Stimulated activated CD4-positive, alpha-beta T cell treated with anti-CD3 and anti-CD28 coated beads, Interleukin-15, amount 100 ng/mL, for 24 hours (primary cell): ENCODE measurements at places on chromosomes 2 and 18.

DNA sequence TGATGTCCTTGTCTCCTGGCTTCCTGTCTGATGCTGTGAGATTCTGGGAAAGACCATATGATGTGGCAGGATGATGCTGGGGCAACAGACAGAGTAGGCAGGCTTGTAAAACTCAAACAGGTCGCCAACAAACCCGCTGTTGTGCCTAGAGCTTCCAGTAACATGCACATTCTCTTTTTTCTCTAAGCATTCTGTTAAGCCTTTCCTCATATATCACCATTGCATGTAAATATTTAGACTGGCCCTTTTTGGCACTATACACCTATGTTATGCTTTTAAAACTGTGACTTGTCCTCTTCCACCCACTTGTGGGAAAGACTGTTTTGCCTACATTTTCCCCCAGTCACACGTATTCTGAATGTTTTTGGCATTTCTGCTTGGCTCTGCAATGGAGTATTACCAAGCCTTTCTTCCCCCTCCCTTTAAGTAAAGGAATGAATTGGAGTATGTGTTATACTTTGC, 250.4 kb upstream of the TANK start:
- DNase-seq: no peak

- no peak for DNase-seq
These were observed 27.6 kb upstream of the ZEB2 start for GRCh38 chr2:144547494-144547893.

GRCh38 chr2:199602896-199603717, 145.4 kb upstream of the SATB2 start:
- DNase-seq: no peak

DNA sequence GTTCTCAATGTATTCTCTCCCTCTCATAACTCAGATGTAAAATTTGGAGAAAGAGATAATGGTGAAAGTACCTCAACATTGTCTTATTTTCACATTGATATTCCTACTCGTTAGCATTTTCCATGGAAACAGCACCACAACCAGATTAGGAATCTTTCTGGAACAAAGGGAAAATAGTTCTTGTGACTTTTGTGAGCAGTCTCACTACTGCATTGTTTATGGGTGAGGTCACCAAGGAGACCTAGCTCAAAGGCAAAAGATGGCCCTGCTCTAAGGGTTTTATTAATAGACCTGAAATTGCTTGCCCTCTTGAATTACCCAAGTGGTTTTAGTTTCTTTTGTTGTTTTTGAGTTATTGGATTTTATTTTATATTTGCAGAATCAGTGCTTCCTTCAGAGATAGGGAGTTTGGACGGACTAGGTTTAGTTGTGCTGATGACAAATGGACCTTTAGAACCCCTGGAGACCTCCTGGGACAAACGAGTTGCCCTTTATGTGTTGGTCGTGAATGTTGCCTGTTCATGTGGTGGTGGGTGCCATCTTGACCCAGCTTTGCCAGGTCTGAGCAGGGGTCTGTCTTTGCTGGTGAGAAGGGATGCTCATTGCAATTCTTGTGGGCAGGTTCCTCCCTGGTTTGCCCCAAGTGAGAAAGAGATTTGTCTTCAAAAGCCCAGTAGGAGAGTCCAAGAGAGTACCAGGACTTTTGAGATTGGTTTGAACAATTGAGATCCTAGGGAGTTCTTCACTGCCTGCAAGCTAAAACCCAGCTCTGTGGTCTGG, 58.1 kb downstream of the INPP4A start:
- DNase-seq: no peak

GRCh38 chr2:229818230-229818629, 103.6 kb downstream of the TRIP12 start:
- DNase-seq: no peak

- DNase-seq: no peak
These were observed 1.4 kb downstream of the MYO7B start for GRCh38 chr2:127536707-127537541.

DNA sequence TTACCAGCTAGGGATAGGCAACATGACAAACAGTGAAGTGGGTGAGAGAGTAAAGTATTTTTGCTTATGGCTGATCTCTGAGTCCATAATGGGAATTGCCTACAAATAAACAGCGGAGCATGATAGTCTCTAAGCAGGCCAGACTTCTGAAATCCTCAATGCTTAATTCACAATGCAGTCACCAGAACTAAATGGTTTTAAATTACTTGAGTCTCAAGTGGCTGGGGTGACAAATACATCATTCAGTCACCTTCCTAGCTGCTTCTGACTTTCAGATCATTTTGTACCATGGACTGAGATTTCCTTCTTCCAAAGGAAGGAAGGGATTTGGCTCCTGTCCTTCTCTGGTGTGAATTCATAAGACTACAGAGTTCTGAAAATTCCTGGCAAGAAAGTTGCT, 82.8 kb upstream of the RMP24 start:
- DNase-seq: no peak
